ENCODE measurements at places on chromosomes 6 and 20. TPM values are rescaled to one million over a fixed set of nuclear protein-coding genes. Genes with fewer than 3 reads are reported as not detected.

FOXA2 gene
- 17.8 TPM for total RNA-seq

POLR1C gene
- 47.0 TPM for total RNA-seq

DACT2 gene
- total RNA-seq = 0.08 TPM

SPAG4 gene
- total RNA-seq = 5.0 TPM

GMNN gene
- 61.1 TPM for total RNA-seq

SAMD10 gene
- total RNA-seq = not detected

C6orf62 gene
- 54.6 TPM for total RNA-seq

PRRT1 gene
- 0.63 TPM for total RNA-seq

COL20A1 gene
- total RNA-seq = 0.71 TPM

TXLNB gene
- not detected for total RNA-seq

Measured in A549 treated with Hydrocortisone at 1 μM for 4 hours (cell line).